Activated T-cell treated with anti-CD3 and anti-CD28 coated beads for 24 hours (primary cell): ENCODE measurements at places on chromosomes 1 and 21.

DNA sequence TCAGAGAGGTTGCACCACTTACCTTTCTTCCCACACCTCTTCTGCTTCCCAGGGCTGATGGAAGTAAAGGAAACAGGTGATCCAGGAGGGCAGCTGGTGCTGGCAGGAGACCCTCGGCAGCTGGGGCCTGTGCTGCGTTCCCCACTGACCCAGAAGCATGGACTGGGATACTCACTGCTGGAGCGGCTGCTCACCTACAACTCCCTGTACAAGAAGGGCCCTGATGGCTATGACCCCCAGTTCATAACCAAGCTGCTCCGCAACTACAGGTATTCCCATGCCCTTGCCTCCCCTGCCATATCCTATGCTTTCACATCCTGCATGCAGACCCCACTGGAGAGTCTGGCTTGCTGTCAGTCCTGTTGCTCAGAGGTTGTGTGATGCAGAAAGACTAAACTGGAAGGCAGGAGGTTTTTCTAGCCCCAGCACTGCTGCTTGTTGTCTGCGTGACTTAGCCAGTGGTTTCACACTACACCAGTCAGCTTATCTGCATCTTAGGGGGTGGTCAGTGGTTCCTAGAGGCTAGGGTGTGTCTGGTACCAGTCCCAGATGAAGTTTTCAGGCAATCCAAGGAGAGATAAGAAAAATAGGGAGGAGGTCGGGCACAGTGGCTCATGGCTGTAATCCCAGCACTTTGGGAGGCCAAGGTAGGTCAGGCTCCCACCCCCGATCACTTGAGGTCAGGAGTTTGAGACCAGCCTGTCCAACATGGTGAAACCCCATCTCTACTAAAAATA, 10.2 kb downstream of the RHOC start:
- DNase-seq, result no peak

- DNase-seq, result no peak
These were observed 170.3 kb downstream of the CAMTA1 start for GRCh38 chr1:6955357-6956094.

- DNase-seq, result no peak
These were observed at the start of gene SERINC2 for GRCh38 chr1:31412732-31413404. Gene SERINC2 (plus strand): TSS chr1:31413213. CDS start chr1:31413266, 53 bp downstream.

DNA sequence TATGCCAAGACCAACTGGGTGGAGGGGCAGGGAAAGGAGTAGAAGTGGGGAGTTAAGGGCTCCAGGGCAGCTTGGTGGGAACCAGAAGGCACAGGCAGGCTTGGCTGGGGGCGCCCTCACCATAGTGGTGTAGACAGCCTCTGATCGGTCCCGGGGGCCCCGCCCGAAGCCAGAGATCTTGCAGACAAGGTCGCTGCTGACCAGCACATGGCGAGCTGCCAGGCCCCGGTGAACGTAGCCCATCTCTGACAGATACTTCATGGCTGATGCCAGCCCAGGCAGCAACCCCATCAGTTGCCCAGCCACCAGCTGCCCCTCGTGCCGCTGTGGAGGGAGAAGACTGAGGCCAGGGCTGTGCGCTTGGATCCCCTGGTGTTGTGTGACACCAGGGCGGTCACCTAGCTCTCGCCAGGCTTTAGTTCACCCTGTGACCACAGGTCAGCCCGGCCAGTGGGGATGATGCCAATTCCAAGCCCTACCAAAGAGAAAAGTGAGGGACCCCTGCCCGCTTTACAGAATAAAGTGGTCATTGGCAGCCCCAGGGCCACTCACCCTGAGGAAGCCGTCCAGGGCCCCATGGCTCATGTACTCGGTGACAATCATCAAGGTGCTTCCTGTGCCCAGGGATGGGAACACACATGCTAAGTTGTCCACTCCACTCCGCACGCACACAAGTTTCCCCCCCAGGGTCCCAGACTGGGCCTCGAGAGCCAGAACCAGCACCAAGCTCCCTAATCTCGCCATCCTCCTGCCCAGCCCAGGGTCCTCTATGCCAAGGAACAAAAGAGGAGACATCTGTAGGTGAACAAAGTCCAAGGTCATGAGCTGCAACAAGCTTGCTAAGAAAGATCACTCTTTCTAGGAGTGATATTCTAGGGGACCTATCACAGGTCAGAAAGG, 28.2 kb downstream of the CDCA8 start:
- no peak for DNase-seq

DNA sequence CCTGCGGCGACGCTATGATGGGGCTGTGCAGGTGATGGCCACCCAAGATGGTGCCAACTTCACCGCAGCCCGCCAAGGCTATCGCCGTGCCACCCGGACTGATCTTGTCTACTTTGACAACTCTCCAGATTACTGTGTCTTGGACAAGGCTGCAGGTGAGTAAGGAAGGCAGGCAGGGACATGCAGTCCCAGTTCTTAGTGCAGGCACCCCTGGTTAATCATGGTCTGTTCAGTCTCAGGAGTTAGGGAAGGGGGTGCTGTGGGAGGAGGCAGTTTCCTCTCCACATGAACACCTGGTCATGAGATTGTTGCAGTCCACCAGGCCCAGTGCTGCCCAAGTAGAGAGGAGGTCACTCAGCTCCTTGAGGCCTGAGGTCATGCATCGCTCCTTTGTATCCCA, 8.5 kb downstream of the WNT2B start:
- DNase-seq, result no peak

DNA sequence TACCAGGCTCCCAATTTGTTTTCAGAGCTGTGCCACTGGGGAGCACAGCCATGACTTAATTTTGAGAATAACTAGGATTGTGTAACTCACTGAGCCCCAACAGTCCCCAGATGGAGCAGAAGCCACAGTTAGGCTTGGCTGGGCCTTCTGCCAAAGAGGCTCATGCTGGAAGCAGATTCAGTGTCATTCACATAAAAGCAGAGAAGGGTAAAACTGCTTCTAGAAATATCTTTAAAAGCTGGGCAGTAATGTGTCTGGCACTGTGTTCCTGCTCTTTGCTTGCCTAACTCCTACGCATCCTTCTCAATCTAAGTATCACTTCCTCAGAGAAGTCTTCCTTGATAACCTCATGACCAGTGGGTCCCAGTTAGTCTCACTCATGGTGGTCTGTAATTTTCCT, 20.3 kb downstream of the STK40 start:
- DNase-seq, result no peak

- DNase-seq, result no peak
These were observed 184.1 kb downstream of the ZSCAN20 start for GRCh38 chr1:33656467-33657005.

- DNase-seq, result no peak
These were observed 653.8 kb downstream of the SMYD3 start for GRCh38 chr1:245853291-245853690.

- DNase-seq, result no peak
These were observed 17.3 kb downstream of the ZFYVE9 start for GRCh38 chr1:52159033-52159789.

DNA sequence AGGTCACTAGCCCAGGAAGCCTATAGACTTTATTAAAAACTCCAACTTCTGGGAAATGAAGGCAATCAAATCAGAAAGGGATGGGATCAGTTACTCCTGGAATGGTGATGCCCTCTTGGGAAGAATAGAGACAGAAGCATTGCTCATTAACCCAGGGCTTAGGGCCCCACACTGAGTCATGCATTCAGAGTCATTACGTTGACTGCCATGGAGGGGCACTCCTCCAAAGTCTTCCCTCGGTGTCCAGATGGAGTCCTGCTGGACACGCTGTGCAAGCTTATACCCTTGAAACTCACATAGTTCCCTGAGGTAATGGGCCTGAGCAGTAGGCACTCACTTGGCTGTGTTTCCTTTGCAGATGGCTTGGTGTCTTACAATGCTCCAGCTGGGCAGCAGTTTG, 35.2 kb upstream of the HSD17B7 start:
- no peak for DNase-seq

DNA sequence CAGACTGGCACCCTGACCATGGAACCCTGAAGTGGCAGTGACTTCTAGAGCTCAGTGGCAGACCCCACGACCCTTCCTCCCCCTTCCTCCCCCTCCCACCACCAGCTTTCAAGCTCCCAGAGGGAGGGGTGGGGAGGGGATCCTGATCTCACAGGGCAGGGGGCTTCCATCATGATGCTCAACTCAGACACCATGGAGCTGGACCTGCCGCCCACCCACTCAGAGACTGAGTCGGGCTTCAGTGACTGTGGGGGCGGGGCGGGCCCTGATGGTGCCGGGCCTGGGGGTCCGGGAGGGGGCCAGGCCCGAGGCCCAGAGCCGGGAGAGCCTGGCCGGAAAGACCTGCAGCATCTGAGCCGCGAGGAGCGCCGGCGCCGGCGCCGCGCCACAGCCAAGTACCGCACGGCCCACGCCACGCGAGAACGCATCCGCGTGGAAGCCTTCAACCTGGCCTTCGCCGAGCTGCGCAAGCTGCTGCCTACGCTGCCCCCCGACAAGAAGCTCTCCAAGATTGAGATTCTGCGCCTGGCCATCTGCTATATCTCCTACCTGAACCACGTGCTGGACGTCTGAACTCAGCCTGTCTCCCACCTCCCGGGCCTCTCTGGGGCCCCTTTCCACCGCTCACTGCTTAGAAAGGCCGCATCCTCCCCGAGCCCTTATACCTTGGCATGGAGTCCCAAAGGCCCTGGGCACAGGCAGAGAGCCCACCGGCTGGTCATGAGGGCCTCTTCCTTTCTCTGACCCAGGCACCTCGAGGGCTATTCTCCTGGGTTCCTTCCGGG, 3.9 kb downstream of the NHLH1 start:
- no peak for DNase-seq

GRCh38 chr1:235495551-235495950, 8.7 kb downstream of the B3GALNT2 start:
- no peak for DNase-seq

DNA sequence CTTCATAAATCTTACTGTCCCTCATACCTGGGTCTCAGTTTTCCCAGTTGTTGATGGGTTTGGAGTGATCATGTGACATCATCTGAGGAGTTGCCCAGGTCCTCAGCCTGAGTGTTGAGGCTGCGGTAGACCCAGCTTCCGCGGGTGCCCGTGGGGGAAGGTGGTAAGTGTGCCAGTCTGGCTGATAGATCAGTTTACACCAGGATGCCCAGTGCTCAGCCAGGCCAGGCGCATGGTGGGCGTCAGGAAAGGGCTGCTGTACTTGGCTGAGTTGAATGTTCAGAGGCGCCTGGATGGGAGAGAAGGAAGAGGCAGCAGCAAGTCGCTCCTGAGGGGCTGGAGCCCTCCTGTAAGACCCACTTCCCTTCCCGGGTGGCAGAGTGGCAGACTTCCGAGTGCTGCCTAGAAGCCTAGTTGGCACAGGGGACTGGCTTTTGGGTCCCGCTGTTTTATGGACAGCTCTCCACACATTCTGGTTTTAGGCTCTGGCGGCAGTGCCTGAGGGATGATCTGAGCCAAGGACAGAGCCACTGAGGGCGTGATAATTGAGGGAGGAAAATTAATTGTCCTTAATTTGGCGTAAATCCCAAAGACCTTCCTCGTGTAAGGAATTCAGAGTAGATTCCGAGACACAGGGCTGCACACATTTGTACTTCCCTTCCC, 35.8 kb downstream of the PTPRF start:
- DNase-seq, result no peak

DNA sequence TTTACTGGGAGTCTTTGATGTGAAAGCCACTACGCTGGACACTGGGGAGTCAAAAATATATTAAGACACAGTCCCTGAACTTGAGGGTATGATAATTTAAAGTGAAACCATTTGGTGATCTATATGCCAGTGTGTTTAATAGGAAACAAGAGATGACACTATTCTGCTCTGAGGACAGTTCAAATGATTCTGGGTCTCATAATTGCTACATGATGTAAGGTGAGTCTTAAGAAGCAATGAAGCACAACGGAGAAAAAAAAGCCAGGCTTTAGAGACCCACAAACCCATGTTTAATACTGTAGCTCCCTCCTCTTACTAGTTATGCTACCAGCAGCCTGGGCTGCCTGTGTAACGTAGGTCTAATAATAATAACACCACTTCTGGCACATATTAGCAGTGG, 14.2 kb upstream of the LRRC8D start:
- no peak for DNase-seq

GRCh38 chr21:42313501-42313969, 1.7 kb downstream of the TFF3 start:
- no peak for DNase-seq

DNA sequence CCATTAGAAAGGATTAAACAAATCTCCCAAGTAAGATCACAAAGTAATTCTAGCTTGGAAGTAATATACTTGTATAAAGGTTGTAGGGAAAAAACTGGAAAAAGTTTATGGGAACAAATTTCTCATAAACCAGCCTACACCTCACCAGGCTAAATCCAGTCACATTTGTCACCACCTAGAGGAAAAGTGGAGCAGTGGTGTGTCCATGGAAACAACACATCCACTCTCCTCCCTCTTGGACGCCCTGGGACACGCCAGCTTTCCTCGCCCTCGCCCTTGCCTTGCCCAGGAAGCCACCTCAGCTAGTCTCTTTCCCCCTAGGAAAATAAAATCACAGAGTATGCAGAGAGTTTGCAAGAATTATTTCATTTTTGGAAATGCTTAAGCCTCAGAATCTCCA, 2.2 kb downstream of the PALMD start:
- DNase-seq, result no peak

DNA sequence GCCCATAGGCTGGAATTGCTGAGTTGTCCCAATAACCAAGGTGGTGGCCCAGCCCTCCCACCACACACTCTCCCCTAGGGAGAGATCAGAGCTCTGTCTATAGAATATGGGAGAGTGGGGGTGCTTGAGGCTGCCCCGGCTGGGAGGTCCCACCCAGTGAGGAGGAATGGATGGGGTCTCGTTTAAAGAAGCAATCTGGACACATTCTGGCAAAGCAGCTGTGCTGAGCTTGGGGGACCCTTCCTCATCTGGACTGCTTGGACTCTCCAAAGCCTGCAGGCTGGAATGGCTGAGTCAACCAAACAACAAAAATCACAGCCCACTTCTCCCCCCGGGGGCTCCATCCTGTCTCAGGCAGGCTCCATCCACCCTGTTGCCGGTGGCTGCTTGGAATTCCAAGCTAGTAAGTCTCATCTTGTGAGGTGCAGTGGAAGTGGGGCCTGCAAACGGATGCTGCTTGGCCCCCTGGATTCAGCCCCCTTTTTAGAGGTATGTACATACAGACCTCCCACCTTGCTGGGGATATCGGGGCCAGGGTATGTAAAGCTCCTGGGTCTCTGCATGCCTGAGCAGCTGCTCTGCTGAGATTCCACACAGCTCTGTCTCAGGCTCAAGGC, 67.1 kb upstream of the FAM78B start:
- no peak for DNase-seq

GRCh38 chr21:39400173-39400572, 45.4 kb downstream of the LCA5L start:
- DNase-seq, result no peak
